SK-N-DZ (cell line): ENCODE measurements at places on chromosomes 7 and 10.
A peak's percentile ranks its signal among the peaks of the same experiment; 100 is the strongest.

DNA sequence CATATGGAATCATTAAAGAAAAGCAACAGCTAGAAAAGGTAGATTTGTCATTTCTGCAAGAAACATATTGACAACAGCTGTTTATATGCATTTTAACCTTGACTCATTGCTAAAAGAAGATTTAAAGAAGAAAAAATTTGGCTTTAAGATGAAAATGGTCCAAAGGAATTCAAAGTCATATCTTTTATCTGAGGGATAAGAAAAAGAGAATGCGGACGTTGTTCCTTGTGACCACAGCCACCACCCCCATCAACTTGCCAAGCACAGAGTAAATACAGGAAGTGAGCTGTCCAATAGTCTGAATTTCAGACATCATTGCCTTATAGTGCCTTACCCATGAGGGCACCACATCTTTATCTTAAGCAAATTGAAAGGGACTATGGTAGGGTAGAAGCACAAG is 7.3 kb upstream of the CRPPA start:
- no peak for DNase-seq

DNA sequence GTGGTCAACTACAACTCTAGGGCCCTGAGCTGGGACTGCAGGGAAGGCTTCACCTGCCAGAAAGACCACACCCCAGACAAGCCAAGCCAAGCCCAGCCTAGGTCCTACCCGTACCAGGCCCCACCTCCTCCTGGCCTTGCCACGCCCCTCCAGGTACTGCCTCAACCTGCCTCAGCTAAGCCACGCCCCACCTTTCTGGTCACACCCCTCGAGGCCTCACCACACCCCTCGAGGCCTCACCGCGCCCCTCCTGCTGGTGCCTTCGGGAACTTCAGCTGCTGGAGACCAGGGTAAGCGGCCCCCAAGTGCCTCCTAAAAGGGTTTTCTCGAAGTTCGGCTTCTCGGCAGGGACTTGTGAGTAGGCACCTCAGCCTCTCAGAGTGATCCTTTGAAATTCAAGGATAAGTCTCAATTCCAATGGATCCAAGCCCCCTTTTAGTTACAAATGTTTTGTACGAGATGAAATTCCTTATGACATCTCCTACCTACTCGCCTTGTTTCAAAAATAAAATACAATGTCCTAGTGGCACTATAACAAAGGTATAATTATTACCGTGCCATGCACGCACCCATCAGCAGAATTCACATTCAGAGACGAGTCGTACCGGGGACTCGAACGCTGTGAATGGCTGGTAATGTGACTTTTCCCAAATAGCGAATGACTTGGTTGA is 171.2 kb downstream of the ARHGAP21 start:
- DNase-seq: no peak

- DNase-seq: no peak
These were observed 67.7 kb downstream of the TRIM24 start for GRCh38 chr7:138527746-138528223.

DNA sequence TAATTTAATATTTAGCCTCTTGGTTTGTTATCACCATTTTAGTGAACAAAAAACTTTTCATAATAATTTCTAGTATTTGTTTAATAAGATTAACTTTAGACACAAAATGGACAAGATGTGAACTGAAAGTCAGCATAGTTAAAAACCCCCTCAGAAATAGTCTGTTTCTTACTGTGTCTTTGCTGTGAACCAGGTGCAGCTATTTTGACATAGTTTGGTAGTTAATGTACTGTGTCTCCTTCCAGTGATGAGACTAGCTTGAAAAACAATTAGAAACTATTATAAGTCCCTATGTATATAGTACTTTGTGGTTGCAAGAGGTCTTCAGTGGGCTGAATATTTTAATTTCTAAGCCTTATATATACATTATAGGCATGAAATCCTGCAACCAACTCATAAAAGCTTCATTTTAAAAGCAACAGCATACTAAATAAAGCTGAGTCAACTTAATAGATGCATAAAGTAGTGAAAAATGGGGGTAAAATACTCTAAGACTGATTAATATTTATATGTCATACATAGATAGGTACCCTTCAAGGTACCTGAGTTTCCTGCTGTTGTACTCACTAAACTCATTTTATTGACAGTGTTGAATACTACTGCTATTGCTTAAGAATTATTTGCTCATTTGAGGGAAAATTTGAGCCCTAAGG is 19.2 kb downstream of the DMTF1 start:
- DNase-seq: no peak

DNA sequence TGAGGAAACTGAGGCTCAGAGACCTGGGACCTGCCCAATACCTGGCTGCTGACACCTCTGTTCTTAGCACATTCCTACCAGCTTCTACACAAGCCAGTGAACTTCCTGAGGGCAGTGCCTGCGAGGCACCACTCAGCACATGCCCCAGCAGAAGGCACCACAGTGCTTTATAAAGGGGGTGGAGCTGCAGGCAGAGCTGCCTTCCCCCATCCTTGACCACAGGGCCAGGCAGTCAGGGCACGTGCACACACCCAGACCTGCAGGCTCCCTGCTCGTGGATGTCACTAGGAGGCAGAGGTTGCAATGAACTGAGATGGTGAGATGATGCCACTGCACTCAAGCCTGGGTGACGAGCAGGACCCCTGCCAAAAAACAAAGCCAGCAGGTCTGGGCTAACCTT is 39.2 kb upstream of the TUBB8 start:
- peak; percentile 79 for DNase-seq

- no peak for DNase-seq
These were observed 5.7 kb downstream of the AUTS2 start for GRCh38 chr7:69603937-69604494.
